T-helper 17 cell (primary cell): ENCODE measurements at places on chromosomes 7 and 10.

DNA sequence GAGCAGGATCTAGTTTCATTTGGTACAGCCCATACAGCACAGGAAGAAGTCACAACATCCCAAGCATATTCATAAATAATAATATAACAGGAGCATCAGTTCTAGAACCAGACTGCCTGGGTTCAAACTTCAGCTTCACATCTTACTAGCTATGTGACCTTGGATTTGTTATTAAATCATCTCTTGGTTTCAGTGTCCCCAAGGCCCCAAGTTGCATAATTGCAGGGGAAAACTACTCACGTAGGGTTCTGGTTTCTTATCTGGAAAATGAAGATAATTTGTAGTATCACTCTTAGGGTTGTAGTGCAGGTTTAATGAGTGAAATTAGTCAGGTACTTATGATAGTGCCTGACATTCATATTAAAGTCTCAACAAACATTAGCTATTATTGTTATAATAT lies 5.5 kb upstream of the IQUB start:
- DNase-seq = no peak

GRCh38 chr10:5470062-5470751 lies 29.2 kb downstream of the CALML5 start:
- DNase-seq = no peak

- DNase-seq = no peak
These were observed 229.5 kb downstream of the CNTNAP2 start for GRCh38 chr7:146346096-146346495.

DNA sequence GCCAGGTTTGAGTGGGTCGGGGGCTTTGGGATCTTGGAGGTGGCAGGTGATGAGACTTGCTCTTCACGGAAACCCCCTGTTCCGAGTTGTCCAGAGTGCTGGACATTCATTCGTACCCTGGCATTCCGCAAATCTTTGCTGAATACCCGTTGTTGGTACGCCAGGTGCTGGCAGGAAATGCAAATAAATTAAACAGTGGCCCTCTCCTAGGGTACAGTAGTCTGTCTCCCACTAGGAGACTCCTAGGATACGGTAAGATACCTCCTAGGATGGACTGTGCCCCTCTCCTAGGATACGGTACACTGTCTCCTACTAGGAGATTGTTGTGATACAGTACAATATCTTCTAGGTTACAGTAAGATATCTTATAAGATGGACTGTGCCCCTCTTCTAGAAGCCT lies 544 bp downstream of the SEC23IP start:
- no peak for DNase-seq

DNA sequence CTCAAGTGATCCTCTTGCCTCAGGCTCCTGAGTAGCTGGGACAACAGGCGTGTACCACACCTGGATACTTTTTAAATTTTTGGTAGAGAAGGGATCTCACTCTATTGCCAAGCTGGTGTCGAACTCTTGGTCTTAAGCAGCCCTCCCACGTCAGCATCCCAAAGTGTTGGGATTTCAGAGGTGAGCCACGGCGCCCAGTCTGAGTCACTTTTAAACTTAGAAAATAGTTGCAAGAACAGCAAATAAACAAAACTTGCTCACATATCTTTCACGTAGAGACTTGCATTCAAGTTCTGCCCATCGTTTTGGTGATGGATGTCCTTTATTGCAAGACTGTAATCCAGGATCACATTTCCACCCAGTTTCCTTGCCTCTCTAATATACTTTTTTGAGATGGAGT lies 16.6 kb downstream of the GTF2I start:
- DNase-seq = no peak

DNA sequence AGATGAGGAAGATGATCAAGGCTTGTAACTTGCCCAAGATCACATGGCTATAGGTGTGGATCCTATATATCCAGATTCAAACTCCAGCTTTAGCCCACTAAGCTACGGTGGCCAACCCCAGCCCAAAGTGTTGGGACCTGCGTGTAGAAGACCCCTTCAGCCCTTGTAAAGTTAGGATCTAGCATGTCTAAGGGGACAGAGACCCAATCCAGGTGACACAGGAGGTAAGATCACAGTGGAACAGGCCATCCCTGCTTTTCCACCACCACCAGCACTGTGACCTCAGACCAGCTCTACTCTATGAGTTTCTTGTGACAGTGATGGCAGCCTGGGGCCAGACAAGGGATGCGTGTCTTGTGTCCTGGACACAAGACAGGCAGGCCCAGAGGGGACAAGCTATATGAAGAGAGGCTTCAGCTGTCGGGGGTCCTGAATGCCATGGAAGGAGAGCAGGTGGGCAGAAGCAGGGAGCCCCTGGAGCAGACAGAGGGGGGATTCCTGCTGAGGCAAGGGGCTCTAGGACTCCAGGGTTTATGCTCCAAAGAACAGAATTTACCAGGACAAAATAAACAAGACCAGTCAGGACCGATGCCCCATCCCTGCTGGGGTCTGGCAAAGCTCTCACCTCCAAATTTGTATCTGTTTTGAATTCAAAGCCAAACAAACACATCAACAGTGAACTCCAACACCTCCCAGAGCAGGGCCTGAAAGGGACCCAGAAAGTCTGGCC lies 10.4 kb downstream of the GPRIN2 start:
- no peak for DNase-seq

- no peak for DNase-seq
These were observed 110.6 kb downstream of the OAT start for GRCh38 chr10:124308056-124308645.

GRCh38 chr10:79223091-79224048 lies 123.9 kb upstream of the PPIF start:
- DNase-seq = no peak

GRCh38 chr7:25823571-25823970 lies 328.4 kb upstream of the NFE2L3 start:
- no peak for DNase-seq

DNA sequence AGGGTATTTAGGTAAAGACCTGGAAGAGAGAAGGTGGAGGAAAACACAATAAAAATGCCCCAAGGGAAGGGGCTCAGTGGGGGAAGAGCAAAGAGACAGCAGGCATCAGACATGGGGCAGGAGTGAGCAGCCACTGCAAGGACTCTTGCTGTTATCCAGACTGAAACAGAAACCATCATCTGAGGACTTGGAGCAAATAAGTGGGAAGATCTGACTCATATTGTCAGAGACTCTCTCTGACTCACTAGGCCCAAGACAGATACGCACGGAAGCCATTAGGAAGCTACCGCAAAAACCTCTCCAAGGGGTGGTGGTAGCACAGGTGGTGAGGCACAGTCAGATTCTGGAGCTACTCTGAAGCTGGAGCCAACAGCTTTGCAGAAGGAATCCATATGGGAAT lies 110.7 kb downstream of the RNF32 start:
- no peak for DNase-seq
